ENCODE measurements at places on chromosomes 13 and 19.

DNA sequence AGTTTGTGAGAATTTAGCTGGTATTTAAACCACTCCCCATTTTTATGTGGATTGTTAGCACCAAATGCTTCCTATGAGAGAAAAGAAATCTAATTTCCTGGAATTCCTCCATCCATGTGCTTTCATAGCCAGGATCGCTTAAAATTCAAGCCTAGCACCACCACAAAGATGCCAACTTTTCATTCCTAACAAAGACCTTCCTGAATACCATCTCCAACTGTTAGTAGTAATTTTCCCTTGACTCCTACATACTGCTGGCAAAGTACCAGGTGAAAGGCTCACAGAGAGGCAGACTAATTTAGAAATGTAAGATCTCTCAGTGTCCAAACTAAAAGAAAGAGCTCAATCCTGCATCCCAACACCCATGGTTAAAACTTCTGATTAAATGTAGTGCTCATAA is 386.3 kb downstream of the KCTD12 start:
- no peak for DNase-seq

DNA sequence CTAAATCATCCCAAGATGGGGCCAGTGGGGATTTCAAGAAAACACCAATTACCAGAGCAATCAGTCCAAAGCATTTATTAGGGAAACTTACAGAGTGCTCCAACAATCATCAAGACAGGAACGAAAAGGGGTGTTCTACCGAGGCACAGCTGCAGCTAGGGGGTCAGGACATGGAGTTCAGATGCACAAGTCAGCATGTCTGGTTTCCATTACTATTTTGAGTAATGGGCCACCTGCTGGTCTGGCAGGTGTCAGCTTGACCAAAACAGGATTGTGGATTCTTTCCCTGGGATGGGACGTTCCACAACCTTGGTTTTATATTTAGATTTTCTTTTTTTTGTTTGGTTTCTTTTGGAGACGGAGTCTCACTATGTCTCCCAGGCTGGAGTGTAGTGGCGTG is 3.9 kb upstream of the UBL5 start:
- no peak for DNase-seq

GRCh38 chr13:43057653-43058317 is 34.4 kb downstream of the DNAJC15 start:
- DNase-seq, result no peak

DNA sequence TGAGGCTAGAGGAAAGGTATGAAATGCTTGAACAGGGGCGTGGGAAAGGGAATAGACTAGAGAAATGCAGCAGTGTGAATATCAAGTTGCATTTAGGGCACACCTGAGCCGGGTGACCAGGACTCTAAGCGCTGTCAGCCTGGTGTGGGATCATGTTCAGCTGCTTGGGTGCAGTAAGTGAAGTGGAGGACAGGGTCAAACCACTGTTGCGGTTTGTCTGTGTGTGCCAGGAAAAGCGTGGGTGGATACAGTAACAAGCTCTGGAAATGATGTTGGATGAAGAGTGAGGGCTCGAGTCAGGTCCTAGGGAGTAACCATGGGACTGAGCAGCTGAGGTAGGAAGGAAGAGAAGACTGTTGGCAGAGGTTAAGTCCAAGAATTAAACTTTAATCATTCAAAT is 15.8 kb downstream of the DGKH start:
- DNase-seq, result no peak

DNA sequence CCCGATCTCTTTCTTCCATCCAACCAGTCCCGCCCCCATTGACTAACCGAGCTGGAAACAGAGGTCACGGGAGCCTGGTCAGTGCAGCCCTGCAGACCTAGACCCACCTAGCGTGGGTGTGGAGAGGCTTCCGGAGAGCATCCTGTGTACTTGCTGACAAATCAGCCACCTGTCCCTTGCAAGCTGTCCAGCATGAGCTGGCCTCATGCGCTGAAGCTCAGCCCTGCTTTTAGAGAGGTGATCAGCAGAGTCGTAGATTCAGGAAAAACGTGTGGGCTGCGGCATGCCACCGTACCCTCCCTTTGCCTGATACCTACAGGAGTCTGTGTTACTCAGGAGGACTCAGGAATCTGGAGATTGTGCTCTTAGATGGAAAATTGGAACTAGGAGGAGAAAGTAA is 80.3 kb upstream of the UQCRFS1 start:
- DNase-seq, result no peak

- DNase-seq, result no peak
Measured at GRCh38 chr19:8245869-8246835, 37.0 kb downstream of the CERS4 start.

- DNase-seq, result no peak
Measured at GRCh38 chr19:7856679-7857663, 17.2 kb downstream of the PRR36 start.

- DNase-seq, result no peak
Measured at GRCh38 chr13:112880221-112880641, 88.8 kb upstream of the MCF2L start.

DNA sequence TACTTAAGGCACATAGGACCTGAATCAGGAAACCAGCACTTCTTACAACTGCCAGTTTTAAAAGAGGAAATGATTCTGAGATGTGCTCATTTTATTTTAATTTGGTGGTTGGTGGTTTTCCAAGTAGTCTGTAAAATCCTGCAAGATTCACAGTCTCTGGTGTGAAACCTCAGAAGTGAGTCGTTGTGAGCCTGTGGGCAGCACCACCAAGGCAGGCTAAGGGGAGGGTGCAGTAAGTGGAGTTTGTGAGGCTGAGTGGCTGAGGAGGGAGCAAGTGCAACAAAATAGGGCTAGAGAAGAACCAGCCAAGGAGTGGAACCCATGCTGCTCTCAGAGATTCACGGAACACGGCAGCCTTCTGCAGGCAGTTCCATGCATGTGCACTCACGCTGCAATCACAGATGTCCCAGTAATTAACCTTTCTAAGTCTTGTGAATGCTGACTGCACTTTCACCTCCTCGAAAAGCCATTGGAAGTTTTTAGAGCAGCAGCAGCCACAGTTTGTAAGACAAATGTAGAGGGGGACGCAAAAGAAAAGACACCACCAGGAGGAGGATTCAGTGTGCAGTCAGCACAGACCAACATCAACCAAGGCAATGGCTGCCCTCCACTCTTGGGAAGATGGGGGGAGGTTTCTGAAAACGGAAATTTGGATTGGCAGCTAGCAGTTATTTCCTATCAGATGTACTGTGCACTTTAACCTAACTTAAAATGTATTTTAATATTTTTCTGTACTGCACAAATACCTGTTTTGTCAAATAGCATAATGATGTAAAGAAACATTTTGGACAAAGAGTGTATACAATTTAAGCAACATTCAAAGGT is 44.9 kb downstream of the ESD start:
- DNase-seq, result no peak

- DNase-seq, result no peak
Measured at GRCh38 chr19:56097306-56097705, 23.8 kb downstream of the ZNF787 start.

DNA sequence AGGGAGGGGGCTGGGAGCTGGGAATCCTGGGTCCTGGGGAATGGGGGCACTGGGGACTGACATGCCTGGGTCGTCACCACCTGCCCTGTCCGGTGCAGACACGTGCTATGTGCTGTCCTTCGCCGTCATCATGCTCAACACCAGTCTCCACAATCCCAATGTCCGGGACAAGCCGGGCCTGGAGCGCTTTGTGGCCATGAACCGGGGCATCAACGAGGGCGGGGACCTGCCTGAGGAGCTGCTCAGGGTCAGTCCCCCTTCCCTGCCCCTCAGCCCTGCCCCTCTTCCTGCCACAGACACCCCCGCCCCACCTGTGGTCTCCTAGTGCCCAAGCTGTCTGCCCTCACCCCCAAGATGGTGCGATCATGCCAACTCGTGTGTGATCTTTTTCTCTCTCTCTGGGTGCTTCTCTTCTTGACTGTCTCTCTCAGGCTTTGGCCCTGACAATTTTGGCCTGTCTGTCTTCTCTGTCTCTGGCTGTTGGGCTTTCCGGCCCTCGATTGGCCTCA is 5.0 kb downstream of the CYTH2 start:
- DNase-seq, result no peak
